ENCODE measurements at places on chromosomes 11 and 22.

GRCh38 chr11:73001615-73002014, 140.5 kb downstream of the FCHSD2 start:
- DNase-seq = peak; percentile 18

- DNase-seq = no peak
These were observed 418.2 kb downstream of the METTL15 start for GRCh38 chr11:28526406-28526751.

GRCh38 chr11:85619499-85619898, 7.6 kb downstream of the DLG2 start:
- DNase-seq = no peak

- no peak for DNase-seq
These were observed 10.0 kb downstream of the CUL5 start for GRCh38 chr11:108018708-108019107.

- no peak for DNase-seq
These were observed 30.0 kb downstream of the PLEKHA7 start for GRCh38 chr11:16984229-16984628.

DNA sequence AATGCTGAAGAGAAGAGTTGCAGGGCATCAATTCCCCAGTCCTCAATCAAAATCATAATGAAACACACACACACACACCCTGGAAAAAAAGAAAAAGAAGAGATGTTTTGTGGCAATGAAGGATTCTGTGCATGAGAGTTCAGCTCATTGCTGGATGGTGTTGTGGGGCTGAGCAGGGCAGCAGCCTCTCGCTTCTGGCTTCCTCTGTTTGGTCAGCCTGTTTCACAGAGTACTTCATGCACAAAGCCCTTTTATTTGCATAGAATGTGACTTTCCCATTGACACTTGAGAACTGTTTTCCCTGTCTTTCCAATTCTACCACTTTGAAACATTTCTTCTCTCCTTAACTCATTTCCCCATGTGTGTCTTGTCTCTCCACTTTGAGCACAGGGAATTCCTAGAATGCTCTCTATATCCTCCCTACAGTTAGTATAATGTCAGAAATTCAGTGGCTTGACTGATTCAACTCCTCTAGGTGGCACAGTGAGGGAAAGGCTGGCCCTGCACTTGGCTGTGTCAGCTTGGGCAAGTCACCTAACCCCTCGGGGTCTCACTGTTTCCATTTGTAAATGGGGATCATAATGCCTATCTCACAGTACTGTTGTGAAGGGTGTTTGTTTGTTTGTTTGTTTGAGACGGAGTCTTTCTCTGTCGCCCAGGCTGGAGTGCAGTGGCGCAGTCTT, 25.4 kb upstream of the BSX start:
- no peak for DNase-seq

DNA sequence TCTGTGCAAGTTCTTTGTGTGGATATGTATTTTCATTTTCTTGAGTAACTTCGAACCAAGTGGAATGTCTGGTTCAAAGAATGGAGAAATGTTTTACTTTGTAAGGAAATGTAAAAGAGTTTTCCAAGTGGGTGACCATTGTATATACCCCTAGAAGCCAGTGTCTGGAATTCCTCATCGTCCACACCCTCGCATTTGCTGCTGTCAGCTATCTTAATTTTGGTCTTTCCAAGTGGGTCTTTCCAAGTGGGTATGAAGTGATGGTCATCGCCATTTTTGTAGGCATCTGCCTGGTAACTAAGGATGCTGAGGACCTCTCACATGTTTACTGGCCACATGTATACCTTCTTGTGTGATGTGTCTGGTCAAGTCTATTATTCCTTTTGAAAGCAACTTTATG, 547.5 kb downstream of the TBC1D22A start:
- DNase-seq = no peak

GRCh38 chr22:38700270-38700788, 414 bp downstream of the JOSD1 start:
- DNase-seq = no peak

DNA sequence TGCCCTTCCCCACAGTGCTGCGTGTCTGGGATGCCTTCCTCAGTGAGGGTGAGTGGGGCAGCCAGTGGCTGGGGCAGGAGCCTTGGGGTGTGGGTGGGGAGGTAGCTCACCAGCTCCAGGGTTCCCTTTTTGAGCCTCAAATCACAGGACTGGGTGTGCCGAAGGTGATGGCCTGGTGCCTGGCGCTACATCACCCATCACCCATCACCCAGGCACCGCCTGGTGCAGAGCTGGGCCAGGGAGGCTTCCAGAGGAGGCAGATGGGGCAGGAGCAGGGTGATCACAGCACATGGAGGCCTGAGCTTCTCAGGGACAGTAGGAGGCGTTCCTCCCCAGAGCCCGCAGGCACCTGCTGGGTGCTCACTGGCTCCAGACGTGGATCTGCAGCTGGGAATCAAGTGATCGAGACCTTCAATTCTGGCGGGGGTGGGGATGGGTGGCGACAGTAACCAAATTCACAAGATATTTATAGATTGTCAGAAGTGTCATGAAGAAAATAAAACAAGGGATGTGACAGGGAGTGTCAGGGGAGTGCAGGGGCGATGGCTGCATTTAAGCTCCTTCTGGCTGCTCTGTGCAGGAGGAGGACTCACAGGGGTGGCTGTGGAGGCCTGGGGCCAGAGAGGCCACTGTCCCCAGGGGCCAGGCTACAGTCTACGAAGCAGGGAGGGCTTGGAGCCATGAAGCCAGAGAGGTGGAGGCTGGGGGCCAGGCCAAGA, 3.2 kb downstream of the TBC1D10C start:
- no peak for DNase-seq

GRCh38 chr11:107858217-107859070, at the start of gene SLC35F2:
Gene SLC35F2, minus strand, starts transcription at chr11:107858787. Its CDS starts 20 bp downstream, at chr11:107858767.
- peak; percentile 73 for DNase-seq

- DNase-seq = no peak
These were observed 34.5 kb upstream of the EED start for GRCh38 chr11:86209806-86210657.

DNA sequence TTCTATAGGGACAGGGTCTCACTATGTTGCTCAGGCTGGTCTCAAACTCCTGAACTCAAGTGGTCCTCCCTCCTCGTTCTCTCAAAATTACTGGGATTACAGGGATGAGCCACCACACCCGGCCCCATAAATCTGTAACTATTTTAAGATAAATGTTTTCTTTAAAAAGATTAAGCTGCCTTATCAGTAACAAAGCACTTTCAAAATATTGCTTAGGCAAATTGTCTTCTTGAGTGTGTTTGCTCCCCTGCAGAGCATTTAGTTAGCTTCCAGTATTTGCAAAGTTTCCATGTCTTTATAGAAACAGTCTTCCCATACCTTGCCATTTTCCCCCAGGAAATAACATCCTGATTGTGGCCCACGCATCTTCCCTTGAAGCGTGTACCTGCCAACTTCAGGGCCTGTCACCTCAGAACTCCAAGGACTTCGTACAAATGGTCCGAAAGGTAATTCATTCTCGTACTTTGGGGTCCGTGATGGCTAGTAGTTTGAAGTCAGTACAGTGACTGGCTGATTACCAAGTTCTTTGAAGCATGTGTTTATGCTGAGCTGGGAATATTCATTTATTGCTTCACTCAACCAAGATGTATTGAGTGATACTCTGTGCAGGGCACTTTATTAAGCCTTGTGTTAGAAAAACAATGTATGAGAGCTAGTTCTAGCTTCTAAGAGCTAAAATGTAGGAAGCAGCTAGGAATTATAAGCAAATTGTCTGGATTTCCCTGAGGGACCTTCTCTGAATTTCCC, 30.4 kb upstream of the CRTAM start:
- DNase-seq = no peak

GRCh38 chr11:101296896-101297295, 167.3 kb upstream of the PGR start:
- no peak for DNase-seq

- DNase-seq = no peak
These were observed 45.7 kb upstream of the CTTN start for GRCh38 chr11:70352601-70353000.

- DNase-seq = no peak
These were observed 69.8 kb downstream of the RELT start for GRCh38 chr11:73445980-73446379.

DNA sequence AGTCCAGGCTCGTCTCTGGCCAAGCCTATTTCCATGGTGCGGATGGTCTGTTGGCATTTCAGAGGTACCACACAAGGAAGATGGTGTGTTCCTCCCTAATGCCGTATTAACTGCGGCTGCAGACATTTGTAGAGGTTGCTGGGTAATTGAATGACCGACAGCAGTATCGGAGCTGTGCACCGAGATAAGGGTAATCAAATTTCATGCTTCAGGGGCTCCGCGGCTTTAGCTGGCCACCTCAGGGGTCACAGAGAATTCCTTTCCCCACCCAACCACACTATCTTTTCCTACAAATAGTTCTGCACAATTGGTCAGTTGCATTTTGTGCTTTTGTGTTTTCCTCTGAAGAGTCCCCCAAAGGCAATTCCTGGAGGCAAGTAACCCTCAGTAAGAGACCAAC, 297.4 kb downstream of the OPCML start:
- DNase-seq = no peak

GRCh38 chr22:41499624-41500280, 30.8 kb downstream of the ACO2 start:
- no peak for DNase-seq

GRCh38 chr11:34502949-34503348, 10.6 kb downstream of the ELF5 start:
- no peak for DNase-seq

GRCh38 chr11:79237703-79238102, 203.1 kb downstream of the TENM4 start:
- no peak for DNase-seq

- DNase-seq = no peak
These were observed 102.4 kb upstream of the SERPIND1 start for GRCh38 chr22:20671409-20672081.

DNA sequence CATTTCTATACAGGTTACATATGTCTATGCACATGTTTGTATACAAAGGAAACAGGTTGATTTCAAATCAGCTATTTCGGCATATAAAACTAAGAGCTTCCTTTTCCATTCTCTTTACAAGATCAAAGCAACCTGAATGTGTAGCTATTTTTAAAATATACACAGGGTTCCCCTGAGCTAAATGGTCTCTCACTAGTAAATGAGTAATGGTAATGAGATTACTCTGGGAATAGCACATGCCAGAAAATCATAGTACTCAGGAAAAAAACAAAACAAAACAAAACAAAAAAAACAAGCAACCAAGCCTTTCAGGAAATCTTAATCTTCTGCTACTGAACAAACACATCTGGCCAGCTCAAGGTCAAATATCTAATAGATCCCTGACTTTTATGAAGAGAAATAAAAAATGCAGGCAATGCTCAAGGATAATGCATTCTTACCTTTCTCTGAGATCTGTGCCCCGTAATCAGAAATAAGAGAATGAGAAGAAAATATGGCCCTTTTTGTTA, 156.6 kb upstream of the POU2AF2 start:
- no peak for DNase-seq

DNA sequence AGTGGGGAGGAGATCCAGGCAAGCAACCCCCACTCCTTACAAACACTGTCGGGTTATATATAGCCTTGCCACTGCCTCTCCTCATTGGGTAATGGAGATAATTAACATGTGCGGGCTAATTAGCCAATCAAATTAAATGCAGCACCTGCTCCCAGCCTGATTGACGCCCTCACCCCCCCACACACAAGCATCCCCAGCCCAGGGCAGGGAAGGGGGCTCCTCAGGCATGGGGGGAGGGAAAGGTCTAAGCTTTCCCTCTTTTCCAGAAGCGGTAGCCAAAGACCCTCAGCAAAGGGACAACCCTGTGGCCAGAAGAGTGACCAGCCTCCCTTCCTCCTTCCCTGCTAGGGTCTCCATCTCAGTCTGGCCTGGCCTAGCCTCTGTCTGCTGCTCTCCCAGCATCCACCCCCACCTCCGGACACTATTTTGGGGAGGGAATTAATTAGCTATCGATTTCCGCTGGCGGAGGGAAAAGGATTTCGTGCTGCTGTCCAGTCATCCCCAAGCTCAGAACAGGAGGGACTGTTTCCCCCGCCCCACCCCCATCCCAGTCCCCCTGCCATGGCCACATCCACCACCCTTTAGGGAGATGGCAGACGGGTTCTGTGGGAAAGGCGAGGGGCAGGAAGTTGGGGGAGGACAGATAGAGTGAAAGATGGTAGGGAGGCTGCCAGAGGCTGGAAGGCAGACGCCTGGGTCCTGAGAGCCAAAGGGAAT, 7.1 kb downstream of the NRXN2 start:
- no peak for DNase-seq

DNA sequence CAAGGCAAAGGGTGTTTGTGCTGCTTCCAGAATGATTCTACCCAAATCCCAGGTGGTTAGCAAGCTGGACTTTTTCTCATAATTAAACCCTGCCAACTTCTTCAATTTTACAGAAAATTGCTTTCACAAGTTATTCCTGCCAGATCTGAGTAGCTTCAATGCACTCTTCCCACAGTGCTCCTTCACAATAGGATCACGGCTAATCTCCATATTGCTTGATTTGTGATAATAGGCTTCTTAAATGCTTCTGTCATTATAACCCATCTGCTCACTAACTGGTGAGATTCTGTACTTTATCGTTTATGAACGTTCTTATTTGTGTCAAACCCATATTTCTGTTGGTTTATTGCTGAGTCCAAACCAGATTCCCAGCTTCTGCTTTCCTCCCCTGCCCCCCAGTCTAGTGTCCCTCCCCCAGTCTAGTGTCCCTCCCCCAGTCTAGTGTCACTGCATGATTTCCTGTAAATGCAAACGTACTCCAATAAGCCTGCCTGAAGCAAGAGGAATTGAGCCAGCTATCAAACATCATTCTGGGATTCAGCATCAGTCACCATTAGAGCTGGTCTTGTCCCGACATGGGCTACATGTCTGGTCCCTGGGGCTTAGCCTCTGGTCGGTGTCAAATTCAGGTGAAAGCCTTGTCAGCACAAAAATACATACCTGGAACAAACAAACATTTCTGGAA, 14.0 kb downstream of the MMP3 start:
- DNase-seq = no peak

DNA sequence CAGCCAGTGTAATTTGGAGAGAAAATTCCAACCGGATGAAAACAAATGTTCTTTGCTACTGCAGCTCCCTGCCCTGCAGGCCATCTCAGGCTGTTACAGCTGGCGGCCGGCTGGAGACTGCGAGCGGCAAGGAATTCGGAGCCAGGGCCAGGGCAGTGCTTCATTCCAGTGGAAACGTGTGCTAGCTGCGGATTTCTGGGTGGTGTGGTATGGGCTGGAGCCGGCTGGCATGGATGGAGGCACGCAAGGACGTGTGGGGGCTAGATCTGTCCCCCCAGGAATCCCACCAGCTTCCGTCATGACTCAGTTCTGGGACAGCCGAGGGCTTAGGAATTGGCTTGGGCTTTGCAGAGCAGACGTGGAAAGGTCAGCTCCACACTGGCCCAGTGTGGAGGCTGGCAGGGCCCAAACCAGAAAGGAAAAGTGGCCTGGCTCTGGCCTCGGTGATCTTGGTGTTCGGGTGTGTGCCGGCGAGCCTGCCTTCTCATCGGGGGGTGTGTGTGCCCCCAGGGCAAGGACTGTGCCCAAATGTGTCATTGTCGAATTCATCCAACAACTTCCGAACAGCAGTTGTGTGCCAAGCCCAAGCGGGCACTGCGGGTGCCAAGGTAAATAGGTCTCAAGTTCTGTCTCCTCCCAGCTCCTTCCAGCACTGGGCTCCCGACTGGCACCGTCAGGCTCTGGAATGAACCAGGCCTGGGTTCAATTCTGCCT, 48.1 kb upstream of the SHISAL1 start:
- no peak for DNase-seq

Measured in NCI-H1930 (cell line).